Sigmoid colon (tissue), 7 donors: ENCODE measurements at places on chromosomes 5 and 9.

- H3K4me1 ChIP-seq = peaks cover 96% of the 10 kb centered on the region
- DNase-seq = no peak
- peak overlapping the region; percentile 99 for H3K27ac ChIP-seq
- H3K36me3 ChIP-seq = no peaks in the 10 kb centered on the region
Observed at GRCh38 chr9:129484352-129485000, 136.4 kb downstream of the C9orf50 start.

DNA sequence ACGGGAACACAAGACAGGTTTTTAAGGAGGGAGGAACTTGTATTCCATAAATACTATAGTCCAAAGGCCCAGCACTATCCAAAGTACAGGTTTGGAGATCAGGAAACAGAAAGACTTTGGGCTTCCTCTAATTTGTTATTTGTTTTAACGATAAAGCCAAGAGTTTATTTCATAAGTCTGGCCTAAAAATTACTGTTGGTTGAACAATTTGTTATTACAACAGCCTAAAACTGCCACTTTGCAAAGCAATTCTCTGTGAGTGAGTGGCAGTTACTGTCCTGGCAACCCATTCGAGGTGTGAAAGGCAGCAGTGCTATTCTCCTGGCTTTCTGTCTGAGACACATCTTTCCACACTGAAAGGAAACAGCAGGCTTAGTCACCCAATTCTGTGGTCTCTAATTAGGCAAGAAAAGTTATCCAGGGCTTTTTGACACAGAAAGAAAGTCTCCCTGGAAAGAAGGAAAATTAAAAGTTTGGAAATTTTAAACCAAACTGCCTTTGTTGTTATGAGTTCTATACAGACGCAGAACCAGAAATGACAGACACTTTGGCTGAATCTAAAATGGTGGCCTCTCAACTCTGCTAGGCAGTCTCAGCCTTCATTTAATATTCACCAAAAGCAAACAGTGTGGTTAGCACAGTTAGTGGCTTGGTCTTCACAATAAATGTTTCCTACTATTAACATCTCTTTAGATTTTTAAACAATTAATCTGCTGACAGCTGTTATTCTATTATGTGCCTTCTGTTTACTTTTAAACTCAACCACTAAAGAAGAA lies 33.9 kb downstream of the PSMB7 start:
- H3K4me1 ChIP-seq = peaks cover 14% of the 10 kb centered on the region
- peaks cover 10% of the 10 kb centered on the region for H3K36me3 ChIP-seq
- no peaks in the 10 kb centered on the region for H3K27me3 ChIP-seq

DNA sequence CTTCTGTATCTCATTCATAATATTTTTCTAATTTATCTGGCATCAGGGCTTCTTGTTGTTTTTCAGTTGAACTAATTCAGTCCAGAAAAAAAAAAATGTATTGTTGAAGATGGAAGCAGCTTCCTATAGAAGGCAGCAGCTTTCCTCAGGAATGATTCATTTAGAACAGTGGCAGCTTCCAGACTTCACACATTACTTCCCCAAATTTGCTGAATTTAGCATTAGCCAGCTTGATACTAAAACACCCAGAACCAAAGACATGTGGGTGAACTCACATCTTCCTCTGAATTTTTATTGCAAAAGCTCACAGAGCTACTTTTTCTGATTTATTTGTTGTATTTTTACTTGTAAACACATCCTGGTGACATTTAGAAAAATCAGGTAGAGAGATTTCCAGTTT lies 53.8 kb downstream of the HCN1 start:
- no peak overlapping the region for H3K4me3 ChIP-seq
- no peaks in the 10 kb centered on the region for H3K36me3 ChIP-seq
- no peak for DNase-seq
- H3K27ac ChIP-seq = no peak overlapping the region

- DNase-seq = no peak
- no peaks in the 10 kb centered on the region for H3K27me3 ChIP-seq
- H3K4me3 ChIP-seq = no peak overlapping the region
- H3K27ac ChIP-seq = no peak overlapping the region
- no peaks in the 10 kb centered on the region for H3K4me1 ChIP-seq
Observed at GRCh38 chr5:151463137-151464029, 16.0 kb downstream of the SLC36A1 start.

DNA sequence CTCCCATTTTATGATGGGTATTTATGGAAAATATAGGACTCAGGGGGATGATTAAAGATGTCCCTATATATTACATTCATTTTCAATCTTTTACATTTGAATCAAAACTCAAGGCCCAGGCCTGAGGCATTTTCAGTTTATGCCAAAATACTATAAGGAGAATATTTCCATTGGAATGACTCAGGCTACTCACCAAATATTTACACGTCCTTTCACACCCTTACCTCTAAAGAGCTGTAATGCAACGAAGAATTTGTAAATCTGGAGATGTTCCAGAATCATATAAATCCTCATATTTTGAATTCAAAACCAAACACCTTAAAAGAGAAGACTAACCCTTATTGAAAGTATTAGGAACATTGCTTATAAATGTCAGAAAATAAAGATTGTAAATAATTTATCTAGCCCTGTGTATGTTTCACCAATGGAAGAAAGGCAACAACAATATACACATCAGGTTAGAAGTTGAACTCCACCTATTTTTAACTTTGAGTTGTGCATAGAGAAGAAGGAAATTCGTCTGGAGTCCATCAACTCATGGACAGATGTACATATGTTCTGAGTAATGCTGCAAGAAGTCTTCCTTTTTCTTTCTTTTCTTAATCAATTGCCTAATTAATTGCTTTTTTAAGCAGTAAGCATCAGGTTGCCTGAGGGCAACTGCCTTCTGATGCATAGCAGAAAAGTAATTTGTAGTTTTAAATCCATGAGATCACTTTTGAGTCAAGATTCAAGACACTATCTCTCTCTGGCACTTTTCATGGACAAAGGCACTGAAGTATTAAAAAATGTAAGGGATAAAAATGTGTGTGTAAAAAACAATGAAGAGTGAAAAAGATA lies 579.3 kb upstream of the RGMB start:
- DNase-seq = no peak
- H3K36me3 ChIP-seq = no peaks in the 10 kb centered on the region
- H3K27ac ChIP-seq = no peak overlapping the region

DNA sequence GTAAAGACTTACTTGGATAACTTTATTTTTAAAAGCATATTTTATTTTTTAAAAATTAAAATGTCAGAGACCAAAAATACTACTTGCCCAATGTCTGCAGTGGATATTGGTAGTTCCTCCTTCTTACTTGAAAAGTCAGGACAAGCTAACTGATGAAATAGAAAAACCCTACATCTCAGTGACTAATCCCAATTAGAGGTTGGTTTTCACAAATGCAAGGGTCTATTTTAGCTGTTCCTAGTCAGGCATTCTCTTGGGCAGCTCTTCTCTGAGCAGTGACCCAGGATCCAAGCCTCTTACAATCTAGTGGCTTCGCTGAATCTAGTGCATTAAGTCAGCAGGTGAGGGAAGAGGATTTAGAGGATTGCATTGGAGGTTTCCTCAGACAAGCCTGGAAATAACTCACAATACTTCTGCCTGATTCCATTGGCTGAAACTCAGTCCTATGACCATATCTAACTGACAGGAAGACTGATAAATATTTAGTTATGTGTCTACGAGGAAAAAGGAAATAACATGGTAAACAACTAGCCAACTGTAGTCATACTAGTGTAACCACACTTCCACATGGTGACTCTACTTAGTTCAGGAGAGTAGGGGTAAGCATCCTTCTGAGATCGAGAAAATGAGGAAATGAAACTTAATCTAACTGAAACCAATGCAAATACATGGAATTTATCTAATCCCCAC lies 34.2 kb upstream of the MIER3 start:
- no peaks in the 10 kb centered on the region for H3K36me3 ChIP-seq
- H3K27me3 ChIP-seq = no peaks in the 10 kb centered on the region
- H3K4me3 ChIP-seq = no peak overlapping the region
- H3K27ac ChIP-seq = no peak overlapping the region
- H3K4me1 ChIP-seq = no peaks in the 10 kb centered on the region
- no peak for DNase-seq

DNA sequence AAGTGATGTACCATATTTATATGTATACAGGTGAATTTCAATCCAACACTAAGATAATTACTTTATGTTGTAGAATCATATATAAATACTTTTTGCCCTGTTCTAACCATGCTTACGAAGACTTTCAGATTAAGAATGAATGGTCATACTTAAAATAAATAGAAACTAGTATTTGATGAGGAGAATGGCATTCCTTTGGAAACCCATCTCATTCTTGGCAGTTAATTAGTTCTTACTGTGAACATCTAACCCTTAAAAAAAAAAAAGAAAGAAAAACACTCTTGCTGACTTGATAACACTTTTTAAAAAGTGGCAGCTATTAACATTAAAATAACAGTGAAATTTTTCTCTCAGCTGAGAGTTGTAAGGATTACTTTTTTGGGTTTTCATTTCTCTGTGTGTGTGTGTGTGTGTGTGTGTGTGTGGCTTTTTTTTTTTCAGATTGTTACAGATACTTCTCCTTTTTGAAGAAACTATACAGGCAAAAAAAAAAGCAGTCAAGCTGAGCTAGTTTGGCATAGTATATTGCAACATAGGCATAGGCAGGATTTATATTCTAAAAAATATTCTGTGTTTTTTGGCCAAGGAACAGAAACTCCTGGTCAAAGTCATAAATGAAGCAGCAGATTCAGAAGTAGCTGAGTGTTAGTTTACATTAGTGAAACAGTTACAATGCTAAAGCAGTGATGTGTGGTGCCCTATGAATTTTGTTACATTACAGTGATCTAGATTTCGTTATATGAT lies 163.5 kb downstream of the CD180 start:
- no peak overlapping the region for H3K27ac ChIP-seq
- H3K4me1 ChIP-seq = no peaks in the 10 kb centered on the region
- no peaks in the 10 kb centered on the region for H3K36me3 ChIP-seq
- H3K27me3 ChIP-seq = no peaks in the 10 kb centered on the region
- no peak overlapping the region for H3K4me3 ChIP-seq

- DNase-seq = no peak
- H3K27me3 ChIP-seq = peaks cover 50% of the 10 kb centered on the region
- H3K27ac ChIP-seq = no peak overlapping the region
- no peak overlapping the region for H3K4me3 ChIP-seq
- H3K4me1 ChIP-seq = no peaks in the 10 kb centered on the region
Observed at GRCh38 chr9:136193127-136193890, 11.6 kb downstream of the LHX3 start.

DNA sequence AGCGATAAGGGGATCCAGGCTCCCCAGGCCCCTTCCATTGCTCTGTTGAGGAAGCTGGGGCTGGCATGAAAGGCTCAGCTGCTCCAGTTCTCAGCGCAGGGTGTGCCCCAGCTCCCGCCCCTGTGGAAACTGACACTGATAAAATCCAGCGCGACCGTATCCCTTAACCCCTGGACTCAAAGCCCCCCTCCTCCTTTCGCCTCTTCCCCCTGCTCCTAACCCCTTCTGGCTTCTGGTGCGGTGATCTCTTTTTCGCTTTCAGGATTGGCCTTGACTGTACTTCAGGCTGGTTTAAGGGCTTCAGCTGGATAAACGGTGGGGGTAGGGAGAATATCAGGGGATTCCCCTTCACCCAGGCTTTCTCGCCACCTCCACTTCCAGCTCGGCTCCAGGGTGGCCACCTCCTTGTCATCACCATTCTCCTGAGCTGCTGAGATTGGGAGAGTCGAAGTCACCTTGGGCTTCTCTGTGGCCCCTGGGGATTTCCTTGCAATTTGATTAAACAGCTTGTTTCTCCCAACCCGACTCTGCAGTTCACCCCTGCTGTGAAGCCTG lies 843 bp downstream of the BSPRY start:
- H3K4me1 ChIP-seq = no peaks in the 10 kb centered on the region
- H3K4me3 ChIP-seq = peak overlapping the region; percentile 59
- H3K36me3 ChIP-seq = no peaks in the 10 kb centered on the region
- no peak for DNase-seq

DNA sequence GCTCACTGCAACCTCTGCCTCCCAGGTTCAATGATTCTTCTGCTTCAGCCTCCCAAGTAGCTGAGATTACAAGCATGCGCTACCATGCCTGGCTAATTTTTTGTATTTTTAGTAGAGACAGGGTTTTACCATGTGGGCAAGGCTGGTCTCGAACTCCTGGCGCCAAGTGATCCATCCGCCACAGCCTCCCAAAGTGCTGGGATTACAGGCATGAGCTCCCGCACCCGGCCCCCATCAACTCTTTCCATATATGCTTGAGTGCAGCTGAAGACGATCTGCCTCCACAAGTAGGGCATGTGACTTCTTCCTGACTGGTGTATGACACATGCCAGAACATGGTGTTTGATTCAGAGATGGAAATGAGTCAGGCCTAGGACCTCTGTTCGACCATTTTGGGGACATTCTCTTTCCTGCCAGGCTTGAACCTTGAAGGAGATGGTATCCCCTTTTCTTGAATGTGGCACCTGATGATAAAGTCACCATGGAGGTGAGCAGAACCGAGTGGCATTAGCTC lies 7.5 kb upstream of the CNOT6 start:
- no peaks in the 10 kb centered on the region for H3K27me3 ChIP-seq
- H3K27ac ChIP-seq = no peak overlapping the region
- H3K36me3 ChIP-seq = no peaks in the 10 kb centered on the region
- DNase-seq = no peak
- H3K4me1 ChIP-seq = no peaks in the 10 kb centered on the region
- no peak overlapping the region for H3K4me3 ChIP-seq

GRCh38 chr9:35951736-35952135 lies 6.2 kb downstream of the OR2S2 start:
- no peaks in the 10 kb centered on the region for H3K27me3 ChIP-seq
- H3K4me3 ChIP-seq = no peak overlapping the region
- no peaks in the 10 kb centered on the region for H3K36me3 ChIP-seq
- DNase-seq = no peak

- no peaks in the 10 kb centered on the region for H3K36me3 ChIP-seq
- peak overlapping the region; percentile 88 for H3K27ac ChIP-seq
- H3K4me3 ChIP-seq = no peak overlapping the region
Observed at GRCh38 chr9:125260561-125260960, 1.1 kb upstream of the GAPVD1 start.

GRCh38 chr5:61048534-61048933 lies 103.5 kb downstream of the NDUFAF2 start:
- DNase-seq = no peak
- peaks cover 6% of the 10 kb centered on the region for H3K4me1 ChIP-seq
- H3K27me3 ChIP-seq = no peaks in the 10 kb centered on the region
- no peak overlapping the region for H3K27ac ChIP-seq
- no peaks in the 10 kb centered on the region for H3K36me3 ChIP-seq

DNA sequence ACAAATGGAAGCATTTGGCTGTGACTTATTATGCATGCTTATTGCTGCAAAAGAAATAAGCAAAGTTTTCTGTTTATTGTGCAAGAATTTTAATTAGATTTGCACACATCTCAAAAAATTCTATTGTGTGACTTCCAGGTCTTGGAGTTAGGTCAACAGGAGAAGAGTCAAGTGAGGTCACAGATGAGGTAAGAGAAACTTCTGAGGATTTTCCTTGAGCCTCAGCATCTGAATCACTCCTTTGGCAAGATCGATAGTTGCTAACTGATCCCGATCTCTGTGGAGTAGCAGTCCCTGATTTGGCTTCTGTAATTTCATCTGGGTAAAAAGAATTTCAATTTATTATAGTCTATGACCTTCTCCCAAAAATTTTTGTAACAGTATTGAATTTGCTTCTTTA lies 6.9 kb upstream of the TTC33 start:
- H3K36me3 ChIP-seq = peaks cover 28% of the 10 kb centered on the region
- DNase-seq = no peak

- no peaks in the 10 kb centered on the region for H3K27me3 ChIP-seq
- DNase-seq = no peak
Observed at GRCh38 chr9:19922476-19923118, 133.8 kb upstream of the SLC24A2 start.

- no peaks in the 10 kb centered on the region for H3K27me3 ChIP-seq
- no peaks in the 10 kb centered on the region for H3K4me1 ChIP-seq
- no peak for DNase-seq
- no peak overlapping the region for H3K4me3 ChIP-seq
- no peaks in the 10 kb centered on the region for H3K36me3 ChIP-seq
Observed at GRCh38 chr5:125517973-125518550, 771.6 kb upstream of the ZNF608 start.
